Bronchial epithelial cell (primary cell): ENCODE measurements at places on chromosomes 16 and 17. TPM values are rescaled to one million over a fixed set of nuclear protein-coding genes. Genes with fewer than 3 reads are reported as not detected.

Gene ZPBP2
- total RNA-seq, result not detected in 2 replicates

Gene FLYWCH2
- 63.7 and 76.0 TPM in 2 replicates for total RNA-seq

Gene SHBG
- total RNA-seq, result 0.38 TPM in 1 of 2 replicates, not detected in the other

Gene ZFPM1
- total RNA-seq, result 0.79 and 1.7 TPM in 2 replicates

Gene TBC1D3G
- not detected in 2 replicates for total RNA-seq
